WERI-Rb-1 (cell line): ENCODE measurements at places on chromosomes 3 and 15.

GRCh38 chr3:4196506-4197147 lies 106.5 kb upstream of the SETMAR start:
- DNase-seq, result no peak

DNA sequence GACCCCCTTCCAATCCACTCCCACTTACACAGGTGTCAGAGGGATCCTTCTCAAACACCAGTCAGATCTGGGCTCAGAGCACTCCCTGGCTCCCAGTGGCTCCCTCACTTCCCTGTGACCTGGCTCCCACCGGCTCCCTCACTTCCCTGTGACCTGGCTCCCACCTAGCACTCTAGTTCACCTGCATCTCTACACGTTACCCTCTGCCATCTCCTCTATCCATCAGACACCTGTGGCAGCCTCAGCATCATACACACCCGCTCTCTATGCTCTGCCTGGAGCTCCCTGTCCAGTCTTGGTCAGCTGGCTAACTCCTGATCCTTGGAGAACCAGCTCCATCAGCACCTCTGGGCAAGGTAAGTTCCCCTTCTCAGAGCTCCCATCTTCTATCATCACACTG lies 5.6 kb downstream of the RPP25 start:
- no peak for DNase-seq

- DNase-seq, result no peak
Observed at GRCh38 chr3:156413293-156413892, 141.5 kb downstream of the SSR3 start.

DNA sequence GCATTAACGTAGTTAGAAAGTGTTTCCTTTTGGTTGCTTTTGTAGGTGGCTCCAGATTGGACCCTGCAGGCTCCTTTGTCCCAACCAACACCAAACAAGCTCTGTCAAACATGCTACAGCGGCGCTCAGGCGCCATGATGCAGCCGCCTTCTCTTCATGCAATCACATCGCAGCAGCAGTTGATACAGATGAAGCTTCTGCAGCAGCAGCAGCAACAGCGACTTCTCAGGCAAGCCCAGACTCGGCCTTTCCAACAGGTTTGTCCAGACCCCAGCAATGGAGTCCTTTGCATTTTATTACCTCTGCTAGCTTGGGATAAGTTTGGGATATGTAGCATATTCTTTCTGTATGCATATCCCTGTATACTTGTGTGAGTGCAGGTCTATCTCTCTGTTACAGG lies 10.1 kb upstream of the P2RY12 start:
- no peak for DNase-seq

DNA sequence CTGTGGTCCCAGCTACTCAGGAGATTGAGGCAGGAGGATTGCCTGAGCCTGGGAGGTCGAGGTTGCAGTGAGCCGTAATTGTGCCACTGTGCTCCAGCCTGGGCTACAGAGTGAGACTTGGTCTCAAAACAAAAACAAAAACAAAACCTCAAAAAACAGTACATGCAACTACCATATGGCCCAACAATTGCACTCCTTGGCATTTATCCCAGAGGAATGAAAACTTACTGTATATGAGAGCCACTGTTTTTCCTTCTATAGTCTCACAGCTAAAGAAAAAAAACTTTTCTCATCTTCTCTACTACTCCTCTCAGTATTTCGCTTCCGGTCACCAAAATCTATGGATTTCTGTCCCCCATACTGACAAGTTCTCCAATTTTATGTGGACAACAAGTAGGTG lies 84.3 kb downstream of the FLNB start:
- DNase-seq, result no peak

- no peak for DNase-seq
Observed at GRCh38 chr15:42324308-42324707, 35.0 kb upstream of the CAPN3 start.

- DNase-seq, result no peak
Observed at GRCh38 chr15:25846377-25846776, 16.8 kb downstream of the ATP10A start.

- no peak for DNase-seq
Observed at GRCh38 chr3:43294975-43295374, 8.6 kb downstream of the SNRK start.

DNA sequence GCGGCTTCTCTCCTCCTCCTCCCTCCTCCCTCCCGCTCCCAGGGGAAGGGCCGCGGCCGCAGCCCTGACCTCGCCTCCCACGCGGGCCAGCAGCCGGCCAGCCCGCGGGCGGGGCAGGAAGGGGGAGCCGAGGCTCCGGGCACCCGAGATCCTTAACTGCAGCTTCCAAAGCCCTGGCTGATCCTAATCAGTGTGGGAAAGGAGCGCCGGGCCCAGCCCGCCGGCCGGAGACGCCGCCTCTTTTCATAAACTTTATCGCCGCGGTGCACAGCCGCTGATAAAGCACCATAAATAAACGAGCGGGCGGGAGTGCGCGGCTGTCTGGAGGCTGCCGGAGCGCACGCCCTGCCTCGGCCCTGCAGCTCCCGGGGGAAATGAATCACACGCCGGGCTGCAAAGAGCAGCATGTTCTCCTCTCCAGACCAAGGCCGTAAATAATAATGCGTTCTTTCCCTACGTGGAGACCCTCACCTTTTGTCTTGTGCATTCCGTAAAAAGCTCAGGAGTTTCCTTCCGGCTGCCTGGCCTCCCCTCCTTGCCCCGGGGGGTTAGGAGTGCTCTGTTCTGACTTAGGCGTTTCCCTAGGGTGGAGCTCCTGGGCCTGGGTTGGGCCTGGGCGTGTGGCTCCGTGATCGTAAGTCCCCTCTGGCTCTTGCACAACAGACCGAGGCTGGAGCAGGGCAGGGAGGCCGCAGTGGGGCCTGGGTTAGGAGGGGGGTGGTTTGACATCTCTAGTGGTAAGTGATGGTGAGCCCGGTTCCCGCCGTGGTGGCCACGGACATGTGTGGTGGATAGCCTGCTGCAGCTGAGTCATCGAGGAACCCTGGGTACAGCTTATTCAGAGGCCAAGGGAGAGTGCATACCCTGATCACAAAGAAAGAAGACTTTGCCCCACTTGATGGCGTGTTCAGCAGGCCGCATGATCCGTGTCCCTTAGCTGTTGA lies 132.6 kb upstream of the HES1 start:
- DNase-seq, result peak; percentile 60

DNA sequence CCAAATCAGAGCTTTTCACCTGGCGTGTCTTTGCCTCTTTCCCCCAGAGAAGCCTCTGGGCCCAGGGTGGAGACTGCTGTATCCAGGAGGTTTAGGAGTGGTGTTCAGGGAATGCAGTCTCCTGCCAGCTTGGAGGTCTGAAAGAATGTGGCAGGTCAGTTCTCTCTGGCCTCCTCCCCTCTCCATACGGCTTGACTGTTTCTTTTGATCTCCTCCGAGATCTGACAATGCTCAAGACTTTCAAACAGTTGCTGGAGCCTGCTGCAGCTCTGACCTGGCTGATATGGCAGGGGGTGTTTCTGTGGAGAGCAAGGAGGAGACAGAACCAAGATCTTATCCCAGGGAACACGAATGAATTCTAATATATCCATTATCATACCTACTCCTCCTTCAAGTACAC lies 24.7 kb upstream of the TM4SF4 start:
- DNase-seq, result no peak

DNA sequence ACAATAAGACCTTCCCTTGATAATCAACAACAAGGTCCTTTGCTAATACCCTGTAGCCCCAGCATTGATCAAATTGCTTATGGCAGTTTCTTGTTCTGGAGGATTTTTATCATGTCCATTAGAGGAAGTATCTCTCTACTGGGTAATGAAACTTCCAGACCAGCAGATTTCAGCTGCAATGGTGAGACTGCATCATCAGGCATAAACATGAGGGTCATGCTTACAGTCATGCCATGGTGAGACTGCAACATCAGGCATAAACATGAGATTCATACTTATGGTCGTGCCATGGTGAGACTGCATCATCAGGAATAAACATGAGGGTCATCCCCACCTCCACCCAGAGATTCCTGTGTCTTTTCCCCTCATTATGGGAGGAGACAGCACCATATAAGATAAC lies 129.0 kb upstream of the LIPC start:
- no peak for DNase-seq

DNA sequence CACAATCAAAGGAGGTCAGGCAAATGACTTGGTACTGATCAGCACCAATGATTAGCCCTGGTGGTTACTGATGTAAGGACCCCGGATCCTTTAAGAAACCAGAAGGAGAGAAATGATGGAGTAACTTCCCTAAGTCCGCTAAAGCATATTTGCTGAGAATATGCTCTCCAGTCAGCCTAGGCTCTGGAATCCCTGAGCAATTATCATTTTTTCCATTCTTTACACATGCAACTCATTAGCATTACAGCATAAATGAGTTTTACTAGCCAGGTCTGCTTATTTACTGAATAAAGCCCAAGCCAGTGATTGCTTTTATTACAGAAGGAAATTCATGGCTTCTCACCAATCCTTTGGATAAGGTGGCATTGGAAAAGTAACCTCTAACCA lies 139.2 kb upstream of the WNT5A start:
- DNase-seq, result no peak

DNA sequence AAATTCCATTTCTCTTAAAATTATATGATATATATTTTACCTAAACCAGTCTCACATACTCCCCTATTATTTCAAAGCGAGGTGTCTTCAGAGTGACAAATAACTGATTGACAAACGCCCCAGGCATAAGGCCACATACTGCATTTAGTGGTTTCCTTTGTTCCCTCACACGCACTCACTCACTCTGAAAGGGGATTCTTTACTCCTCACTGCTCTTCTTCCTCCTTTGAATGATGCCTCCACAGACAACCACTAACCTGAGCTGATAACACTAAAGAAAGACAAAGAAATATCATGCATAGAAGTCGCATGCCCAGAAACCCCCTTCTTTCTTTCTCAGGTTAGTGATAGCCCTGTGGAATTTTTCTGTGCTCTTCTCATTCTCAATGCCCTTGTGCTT lies 24.1 kb upstream of the BBX start:
- no peak for DNase-seq

DNA sequence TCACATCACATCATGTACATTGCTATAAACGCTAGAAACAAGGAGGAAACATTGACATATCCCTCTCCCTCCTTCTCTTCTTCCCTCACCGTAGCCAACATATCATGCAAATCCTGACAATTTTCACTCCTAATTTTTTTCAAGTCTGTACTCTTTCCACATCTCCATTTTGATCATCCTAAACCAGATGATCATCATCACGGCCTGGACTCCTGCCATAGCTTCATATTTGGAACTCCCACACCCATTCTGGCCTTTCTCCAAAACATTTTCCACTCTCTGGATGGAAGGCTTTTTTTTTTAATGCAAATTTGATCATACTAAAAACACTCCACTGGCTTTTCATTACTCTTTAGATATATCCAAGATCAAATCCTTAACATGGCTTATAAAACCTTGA lies 248.0 kb upstream of the CNTN3 start:
- DNase-seq, result no peak

DNA sequence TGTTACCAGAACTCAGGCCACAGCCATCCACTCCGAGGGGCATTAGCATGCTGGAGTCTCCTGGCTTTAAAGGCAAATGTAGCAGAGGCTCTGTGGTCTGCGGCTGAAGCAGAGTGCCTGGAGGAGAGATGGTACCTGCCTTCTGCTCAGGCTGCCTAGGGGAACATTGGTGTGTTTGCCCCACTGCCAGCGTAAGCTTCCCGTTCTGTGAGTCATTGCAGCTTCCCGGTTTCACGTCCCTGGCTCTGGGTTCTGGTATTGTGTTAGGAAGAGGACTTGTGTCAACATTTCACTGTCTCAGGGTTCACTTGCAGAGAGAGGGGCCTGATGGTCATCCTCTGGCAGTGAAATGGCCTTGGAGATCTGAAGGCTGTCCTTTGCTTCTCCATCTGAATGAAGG lies 1.8 kb downstream of the GASK1A start:
- DNase-seq, result no peak

DNA sequence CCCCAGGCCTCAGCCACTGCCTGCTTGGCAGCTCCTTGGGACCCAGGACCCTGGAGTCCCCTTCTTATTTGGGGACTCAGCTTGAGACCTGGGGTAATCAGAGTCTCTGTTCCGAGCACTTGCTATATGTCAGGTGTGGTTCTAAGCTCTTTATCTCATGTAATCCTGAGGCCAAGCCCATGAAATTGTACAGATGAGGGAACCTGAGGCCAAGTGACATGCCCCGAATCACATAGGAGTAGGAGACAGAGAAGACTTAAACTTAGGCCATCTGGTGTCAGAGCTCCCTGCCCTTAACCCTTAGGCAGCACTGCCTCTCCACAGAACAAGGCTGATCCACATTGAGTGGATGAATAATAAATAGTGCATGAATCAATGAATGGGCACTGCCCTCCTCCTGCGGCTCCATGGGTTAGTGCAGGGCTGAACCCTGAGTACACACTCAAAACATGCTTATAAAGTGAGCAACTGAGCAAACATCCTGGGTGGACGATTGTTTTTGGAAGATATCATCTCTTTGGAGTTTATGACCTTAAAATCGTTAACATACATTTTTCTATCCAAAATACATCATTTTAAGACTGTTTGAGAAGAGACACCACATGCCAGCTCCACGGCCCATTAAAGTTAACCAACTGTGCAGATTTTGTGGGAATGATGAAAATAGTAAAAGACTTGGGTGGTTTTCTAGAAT lies 33.2 kb upstream of the IQSEC1 start:
- DNase-seq, result peak; percentile 88

GRCh38 chr3:70182166-70182565 lies 130.3 kb downstream of the MDFIC2 start:
- no peak for DNase-seq

GRCh38 chr3:31442755-31443154 lies 90.0 kb upstream of the STT3B start:
- DNase-seq, result no peak

GRCh38 chr3:110795163-110795562 lies 276.5 kb upstream of the NECTIN3 start:
- no peak for DNase-seq

- DNase-seq, result no peak
Observed at GRCh38 chr3:157922614-157923013, 183.6 kb downstream of the SHOX2 start.

- no peak for DNase-seq
Observed at GRCh38 chr3:115658032-115658336, 34.7 kb downstream of the GAP43 start.

DNA sequence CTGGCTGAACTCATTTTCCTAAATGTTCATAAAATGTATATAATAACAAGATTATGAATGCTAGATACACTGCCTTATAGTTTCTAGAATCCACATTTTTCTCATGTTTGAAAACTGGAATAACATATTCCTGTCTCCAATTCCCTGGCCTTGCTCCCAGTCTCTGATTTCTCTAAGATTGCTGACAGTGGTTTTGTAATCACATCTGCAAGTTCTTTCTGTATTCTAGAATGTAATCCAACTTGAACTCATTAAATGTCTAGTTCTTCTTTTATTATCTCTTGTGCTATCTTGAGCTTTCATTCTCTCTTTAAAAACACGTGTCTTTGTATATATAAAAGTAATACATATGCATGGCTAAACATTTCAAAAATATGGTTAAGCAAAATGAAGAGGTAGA lies 215.2 kb upstream of the ADAMTS9 start:
- no peak for DNase-seq

DNA sequence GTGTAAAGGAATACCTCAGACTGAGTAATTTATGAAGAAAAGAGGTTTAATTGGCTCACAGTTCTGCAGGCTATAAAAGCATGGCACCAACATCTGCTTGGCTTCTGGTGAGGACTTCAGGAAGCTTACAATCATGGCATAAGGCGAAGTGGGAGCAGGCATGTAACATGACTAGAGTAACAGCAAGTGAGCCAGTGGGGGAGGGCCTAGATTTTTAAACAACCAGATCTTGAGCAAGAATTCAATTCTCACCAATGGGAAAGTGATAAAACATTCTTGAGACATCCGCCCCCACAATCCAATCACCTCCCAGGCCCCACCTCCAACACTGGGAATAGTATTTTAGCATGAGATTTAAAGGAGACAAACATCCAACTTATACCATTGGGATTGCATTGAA lies 44.2 kb upstream of the BCL2A1 start:
- DNase-seq, result no peak
